ENCODE measurements at places on chromosomes 16 and 17. TPM values are rescaled to one million over a fixed set of nuclear protein-coding genes. Genes with fewer than 3 reads are reported as not detected.

Gene TUBB3
- 3.4 TPM for total RNA-seq

Gene C17orf67
- 8.0 TPM for total RNA-seq

Gene CALB2
- total RNA-seq = 0.24 TPM

Gene ITGA3
- 9.1 TPM for total RNA-seq

Gene SYT17
- 0.38 TPM for total RNA-seq

Gene SCNN1B
- total RNA-seq = 0.28 TPM

Gene LCAT
- total RNA-seq = 4.4 TPM

Gene NPIPA5
- total RNA-seq = 5.8 TPM

Gene GNGT2
- 6.9 TPM for total RNA-seq

Gene SLFN14
- 0.19 TPM for total RNA-seq

Gene TNFRSF17
- 3.3 TPM for total RNA-seq

Gene RNF43
- total RNA-seq = 3.4 TPM

Gene SLC43A2
- 10.5 TPM for total RNA-seq

Gene SLC9A5
- total RNA-seq = 0.09 TPM

Gene MEOX1
- total RNA-seq = 9.0 TPM

Gene SLC16A6
- total RNA-seq = 2.0 TPM

Data from thymus (tissue), 14 donors.